ENCODE measurements at places on chromosomes 2 and 18.

GRCh38 chr18:59502274-59503175 lies 143.5 kb upstream of the LMAN1 start:
- DNase-seq: no peak

- no peak for DNase-seq
Measured at GRCh38 chr2:45435316-45435715, 175.8 kb downstream of the SRBD1 start.

- peak; percentile 71 for DNase-seq
Measured at GRCh38 chr2:240820607-240821428, 799 bp upstream of the KIF1A start.

- peak; percentile 82 for DNase-seq
Measured at GRCh38 chr2:235605312-235606003, 111.6 kb downstream of the AGAP1 start.

DNA sequence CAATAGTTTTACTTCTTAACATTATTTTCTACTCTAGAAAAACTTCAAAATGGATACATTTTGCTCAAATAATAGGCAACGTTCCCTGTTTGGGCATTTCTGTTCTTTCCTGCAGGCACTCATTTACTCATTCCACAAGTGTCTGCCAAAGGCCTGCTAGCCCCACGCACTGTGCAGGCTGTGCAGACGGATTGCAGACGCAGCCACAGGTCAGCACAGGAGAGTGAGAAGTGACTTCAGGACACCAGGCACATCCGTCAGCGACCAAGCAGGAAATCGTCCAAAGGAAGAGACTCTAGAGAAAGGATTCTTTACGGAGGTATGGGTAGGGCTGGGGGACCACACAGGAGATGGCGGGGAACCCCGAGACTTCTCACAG lies 103.0 kb upstream of the AGAP1 start:
- DNase-seq: no peak

DNA sequence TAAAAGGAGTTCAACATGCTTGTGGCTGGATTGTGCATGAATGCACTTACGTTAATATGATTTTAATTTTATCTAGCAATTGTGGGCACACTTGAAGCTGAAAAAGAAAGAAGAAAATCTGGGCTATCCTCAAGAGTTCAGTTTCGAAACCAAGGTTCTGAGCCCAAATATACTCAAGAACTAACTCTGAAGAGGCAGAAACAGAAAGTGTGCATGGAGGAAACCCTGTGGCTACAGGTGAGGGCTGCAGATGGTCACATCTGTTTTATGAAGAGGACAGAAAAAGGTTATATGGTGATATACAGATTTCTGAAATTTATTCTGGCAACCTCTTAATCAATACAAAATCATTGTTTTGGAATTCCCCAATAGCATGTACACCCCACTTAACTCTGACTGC lies 57.3 kb downstream of the ITGA6 start:
- DNase-seq: no peak

GRCh38 chr2:121210691-121211090 lies 74.3 kb downstream of the TFCP2L1 start:
- DNase-seq: no peak

DNA sequence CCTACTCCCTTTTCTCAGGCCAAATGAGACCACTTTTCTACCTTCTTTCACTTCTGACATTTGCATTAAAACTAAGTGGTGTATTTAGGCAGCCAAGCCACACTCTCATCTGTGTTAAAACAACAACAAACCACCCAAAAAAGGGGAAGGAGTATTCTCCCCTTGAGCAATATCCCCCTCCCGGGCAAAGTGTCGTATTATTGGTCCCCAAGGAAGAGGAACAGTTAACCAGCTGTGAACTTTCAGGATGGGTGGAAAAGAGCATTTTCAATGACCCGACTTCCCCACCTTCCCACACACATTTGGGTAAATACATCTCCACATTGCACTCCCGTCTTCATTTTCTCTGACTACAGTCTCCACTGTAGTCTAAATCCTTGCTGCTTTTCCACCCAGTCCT lies 44.3 kb downstream of the FEZ2 start:
- DNase-seq: no peak

DNA sequence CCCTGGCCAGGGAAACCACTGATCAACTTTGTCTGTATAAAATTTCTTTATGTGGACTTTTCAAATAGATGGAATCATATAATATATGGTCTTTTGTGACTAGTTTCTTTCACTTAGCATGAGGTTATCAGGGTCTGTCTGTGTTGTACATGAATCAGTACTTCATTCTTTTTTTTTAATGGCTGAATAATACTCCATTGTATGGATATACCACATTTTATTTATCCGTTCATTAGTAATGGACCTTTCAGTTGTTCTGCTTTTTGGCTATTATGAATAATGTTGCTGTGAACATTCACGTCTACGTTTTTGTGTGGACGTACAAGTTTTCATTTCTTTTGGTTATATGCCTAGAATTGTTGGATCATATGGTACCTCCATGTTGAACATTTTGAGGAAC lies 69.1 kb upstream of the GAREM2 start:
- no peak for DNase-seq

DNA sequence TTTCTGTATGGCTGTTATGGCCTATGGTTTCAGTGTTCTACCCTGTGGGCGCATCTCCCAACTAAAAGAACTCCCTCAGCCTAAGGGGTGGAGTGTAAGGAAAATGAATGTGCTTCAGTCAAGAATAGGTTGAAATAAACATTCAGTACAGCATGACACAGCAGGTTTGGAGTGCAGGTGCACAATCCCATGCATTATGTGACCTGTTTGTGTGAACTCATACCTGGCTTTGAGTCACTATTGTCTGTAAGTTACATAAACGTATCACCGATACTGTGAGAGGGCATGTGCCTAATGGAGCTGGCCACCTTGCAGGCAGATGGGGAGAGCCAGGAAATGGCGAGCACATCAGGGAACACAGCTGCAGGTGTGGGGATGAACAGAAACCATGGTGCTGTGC lies 216.0 kb downstream of the DSEL start:
- DNase-seq: no peak

DNA sequence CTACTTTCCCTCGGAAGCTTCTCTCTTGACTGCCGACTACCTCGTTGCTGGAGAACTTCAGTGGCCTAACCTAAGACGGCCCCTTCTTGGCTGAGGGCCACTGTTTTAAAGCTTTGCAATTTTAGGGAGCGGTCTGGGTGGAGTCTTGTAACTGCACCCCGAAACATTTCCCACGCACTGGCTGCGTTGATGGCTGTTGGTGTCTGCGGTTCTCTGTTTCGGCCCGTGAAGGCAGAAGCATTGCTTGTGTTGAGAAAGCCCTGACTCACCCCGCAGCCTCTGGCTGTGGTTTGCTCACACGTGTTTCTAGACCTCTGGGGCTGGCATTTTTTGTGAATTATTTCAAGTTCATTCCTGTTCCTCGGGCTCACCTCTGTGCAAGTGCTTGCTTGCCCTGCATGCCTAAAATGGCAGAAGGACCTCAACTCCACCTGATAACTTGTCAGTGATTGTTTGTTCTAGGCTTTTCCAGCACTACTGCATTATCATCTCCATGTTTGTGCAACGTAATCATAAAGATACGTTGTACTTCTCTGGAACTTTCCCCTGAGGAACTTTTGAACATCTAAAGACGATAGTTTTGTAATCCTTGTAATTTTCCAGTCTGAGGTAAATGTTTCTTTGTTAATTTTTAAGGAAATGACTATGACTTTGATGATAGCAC lies 94.2 kb upstream of the DLX2 start:
- no peak for DNase-seq

DNA sequence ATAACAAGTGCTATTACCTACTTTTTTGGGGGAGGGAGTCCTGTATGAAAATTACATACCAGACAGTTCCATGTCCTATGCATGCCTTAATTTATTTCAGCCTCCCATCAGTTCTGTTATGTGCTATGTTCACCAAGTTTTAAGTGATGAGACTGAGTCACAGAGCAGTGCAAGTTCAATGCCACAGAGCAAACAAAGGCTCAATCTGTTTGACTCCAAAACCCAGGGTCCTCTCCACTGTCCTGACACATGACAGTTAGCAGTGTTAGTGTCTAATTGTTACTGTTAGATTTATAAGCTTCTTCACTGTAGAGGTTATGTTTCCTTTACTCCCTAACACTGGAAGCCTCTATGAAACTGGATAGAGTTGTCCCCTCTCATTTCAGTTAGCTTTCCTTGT lies 498.0 kb downstream of the PARD3B start:
- DNase-seq: no peak

Measured in NCI-H510A (cell line).